Ascending aorta (tissue), 2 donors: ENCODE measurements at places on chromosomes 12 and 14.

DNA sequence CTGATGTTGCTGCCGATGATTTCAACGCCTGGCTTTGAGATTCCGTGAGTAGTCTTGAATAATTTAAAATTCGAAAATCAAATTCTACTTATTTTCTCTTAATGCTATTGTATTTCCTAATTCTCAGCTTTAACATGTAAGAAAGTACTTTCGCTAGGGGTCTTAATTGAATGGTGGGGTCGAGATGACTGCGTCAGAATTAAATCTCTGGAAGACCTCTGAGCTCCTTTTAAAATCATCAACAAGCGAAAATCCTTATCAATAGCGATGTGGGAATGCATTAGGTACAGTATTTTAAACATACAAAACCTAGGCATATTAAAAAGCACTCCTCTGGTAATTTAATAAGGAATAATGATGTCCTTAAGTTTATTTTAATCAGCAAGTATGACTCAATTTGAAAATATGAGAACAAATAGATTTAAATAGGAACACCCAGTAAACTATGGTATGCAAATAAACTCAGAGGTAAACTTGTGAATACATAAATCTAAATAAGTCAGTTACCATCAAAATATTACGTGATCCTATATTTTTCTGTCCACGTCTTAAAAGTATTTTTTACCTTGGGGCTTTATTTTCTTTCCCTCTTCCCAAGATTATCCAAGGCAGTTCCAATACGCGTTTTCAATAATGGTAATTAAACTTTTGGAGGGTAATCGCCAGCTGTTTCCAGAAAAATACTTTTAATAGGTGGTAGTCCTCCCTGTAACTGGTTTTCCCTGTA is 1.4 kb downstream of the FOXA1 start:
- peak overlapping the region; percentile 57 for H3K4me3 ChIP-seq
- no peaks in the 10 kb centered on the region for H3K36me3 ChIP-seq
- no peaks in the 10 kb centered on the region for H3K4me1 ChIP-seq
- peaks cover 56% of the 10 kb centered on the region for H3K27me3 ChIP-seq
- no peak overlapping the region for H3K27ac ChIP-seq

- peaks cover 5% of the 10 kb centered on the region for H3K36me3 ChIP-seq
- no peak overlapping the region for H3K4me3 ChIP-seq
- peak; percentile 15 for DNase-seq
- H3K4me1 ChIP-seq: peaks cover under 1% of the 10 kb centered on the region
- no peak overlapping the region for H3K27ac ChIP-seq
Observed at GRCh38 chr12:51077930-51078329, 5.5 kb downstream of the CSRNP2 start.

GRCh38 chr12:87074781-87075180 is 818.6 kb upstream of the MGAT4C start:
- no peak overlapping the region for H3K27ac ChIP-seq
- H3K4me3 ChIP-seq: no peak overlapping the region
- no peaks in the 10 kb centered on the region for H3K36me3 ChIP-seq
- H3K27me3 ChIP-seq: no peaks in the 10 kb centered on the region
- DNase-seq: no peak

- no peaks in the 10 kb centered on the region for H3K4me1 ChIP-seq
- peak overlapping the region; percentile 40 for H3K27ac ChIP-seq
- DNase-seq: no peak
- H3K4me3 ChIP-seq: no peak overlapping the region
- no peaks in the 10 kb centered on the region for H3K27me3 ChIP-seq
Observed at GRCh38 chr12:57171668-57172067, 24.2 kb upstream of the LRP1-AS start.

- no peak overlapping the region for H3K27ac ChIP-seq
- H3K4me1 ChIP-seq: no peaks in the 10 kb centered on the region
- H3K27me3 ChIP-seq: no peaks in the 10 kb centered on the region
- DNase-seq: no peak
- H3K4me3 ChIP-seq: no peak overlapping the region
Observed at GRCh38 chr12:101607894-101608293, 13.1 kb downstream of the MYBPC1 start.

DNA sequence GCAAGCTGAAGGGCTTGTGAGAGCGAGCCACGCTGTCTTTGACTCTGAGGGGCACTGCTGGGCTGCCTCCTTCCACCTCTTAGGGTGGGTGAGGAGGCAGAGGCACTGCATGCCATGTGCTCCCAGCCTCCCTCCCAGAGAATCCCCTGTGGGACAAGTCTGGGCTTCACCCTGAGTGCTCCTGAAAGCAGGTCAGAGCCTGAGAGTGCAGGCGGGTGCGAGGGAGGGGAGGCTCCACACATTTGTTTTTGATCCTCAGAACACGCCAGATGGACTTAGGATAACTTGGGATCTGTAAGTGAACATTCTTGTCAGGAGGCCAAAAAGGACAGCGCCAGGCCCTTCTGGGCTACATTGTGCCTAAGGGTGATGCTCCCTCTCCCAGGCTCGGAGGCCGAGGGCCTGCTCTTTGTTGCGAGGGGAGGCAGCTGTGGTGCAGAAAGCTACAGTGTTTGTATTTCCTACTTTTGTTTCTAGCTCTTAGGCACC is 155.4 kb downstream of the TMX1 start:
- no peaks in the 10 kb centered on the region for H3K27me3 ChIP-seq
- DNase-seq: no peak
- peaks cover 15% of the 10 kb centered on the region for H3K4me1 ChIP-seq
- no peak overlapping the region for H3K4me3 ChIP-seq
- peak overlapping the region; percentile 79 for H3K27ac ChIP-seq
- no peaks in the 10 kb centered on the region for H3K36me3 ChIP-seq

DNA sequence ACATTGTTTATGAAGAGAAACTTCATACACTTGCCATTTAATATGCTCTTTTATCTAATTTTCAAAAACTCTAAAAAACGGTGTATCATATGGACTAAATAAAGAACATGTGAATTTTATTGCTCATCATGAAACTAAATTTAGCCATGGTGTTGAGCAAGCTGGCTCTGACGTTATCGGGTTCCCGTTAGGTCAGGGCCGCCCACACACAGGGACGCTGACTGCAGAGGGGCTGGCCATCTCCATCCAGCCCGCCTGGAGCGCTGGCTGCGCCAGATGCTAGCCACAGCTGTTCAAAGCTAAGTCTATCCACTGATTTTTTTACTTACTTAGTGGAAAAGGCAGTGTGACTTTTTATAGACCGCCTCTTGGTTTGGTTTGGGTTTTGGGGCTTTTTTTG is 36.5 kb upstream of the DYNC1H1 start:
- peaks cover 9% of the 10 kb centered on the region for H3K4me1 ChIP-seq
- no peaks in the 10 kb centered on the region for H3K27me3 ChIP-seq
- DNase-seq: peak; percentile 95
- H3K27ac ChIP-seq: peak overlapping the region; percentile 71
- H3K4me3 ChIP-seq: no peak overlapping the region

GRCh38 chr14:74786796-74787315 is 23.7 kb downstream of the YLPM1 start:
- H3K27ac ChIP-seq: no peak overlapping the region
- DNase-seq: no peak
- H3K27me3 ChIP-seq: no peaks in the 10 kb centered on the region
- H3K36me3 ChIP-seq: peaks cover 36% of the 10 kb centered on the region
- H3K4me1 ChIP-seq: no peaks in the 10 kb centered on the region
- no peak overlapping the region for H3K4me3 ChIP-seq

DNA sequence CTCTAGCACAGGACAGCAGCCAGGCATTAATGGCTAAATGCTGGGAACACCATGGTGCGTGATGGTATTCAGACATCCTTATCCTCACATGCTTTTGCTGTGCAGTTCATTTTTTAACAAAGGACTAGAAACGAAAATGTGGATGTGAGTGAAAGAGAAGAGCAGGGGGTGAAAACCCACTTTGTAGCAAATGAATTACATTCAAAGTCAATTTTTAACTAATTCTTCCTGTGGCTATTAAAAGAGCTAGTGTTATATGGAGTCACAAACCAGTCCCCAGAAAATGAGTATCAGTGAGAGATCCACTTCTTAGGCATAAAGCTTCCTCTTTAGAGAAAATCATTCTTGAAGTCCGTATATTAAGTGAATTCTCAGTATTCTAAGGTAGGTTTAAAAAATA is 592.0 kb upstream of the LMO3 start:
- H3K4me1 ChIP-seq: no peaks in the 10 kb centered on the region
- DNase-seq: no peak
- H3K27me3 ChIP-seq: no peaks in the 10 kb centered on the region
- H3K27ac ChIP-seq: no peak overlapping the region
- H3K36me3 ChIP-seq: no peaks in the 10 kb centered on the region
- no peak overlapping the region for H3K4me3 ChIP-seq

GRCh38 chr12:29054858-29055663 is 94.0 kb upstream of the FAR2 start:
- no peaks in the 10 kb centered on the region for H3K36me3 ChIP-seq
- H3K4me3 ChIP-seq: no peak overlapping the region
- no peaks in the 10 kb centered on the region for H3K27me3 ChIP-seq
- DNase-seq: no peak
- no peak overlapping the region for H3K27ac ChIP-seq

GRCh38 chr14:60722357-60723115 is 1.6 kb downstream of the SIX4 start:
- H3K27me3 ChIP-seq: no peaks in the 10 kb centered on the region
- DNase-seq: no peak
- no peaks in the 10 kb centered on the region for H3K36me3 ChIP-seq
- peak overlapping the region; percentile 76 for H3K4me3 ChIP-seq
- H3K27ac ChIP-seq: peak overlapping the region; percentile 77

DNA sequence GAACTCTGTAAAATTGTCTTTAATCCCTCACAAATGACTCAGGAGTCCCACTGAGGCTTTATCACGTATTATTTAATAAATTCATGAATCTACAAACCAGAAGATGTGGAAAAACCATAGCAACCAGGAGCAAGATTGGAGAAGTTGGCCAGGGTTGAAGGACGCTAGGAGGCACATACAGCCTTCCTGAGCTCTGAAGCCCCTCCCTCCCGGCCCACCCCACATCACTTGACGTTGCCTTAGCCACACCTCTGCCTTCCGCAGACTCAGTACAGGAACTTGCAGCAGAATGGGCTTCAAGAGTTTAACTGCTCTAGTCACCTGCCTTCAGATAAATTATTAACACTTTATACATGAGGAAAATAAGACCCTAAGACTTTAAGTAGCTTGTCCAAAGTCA is 33.9 kb downstream of the SLC35F4 start:
- no peaks in the 10 kb centered on the region for H3K4me1 ChIP-seq
- no peaks in the 10 kb centered on the region for H3K27me3 ChIP-seq
- no peak for DNase-seq
- no peaks in the 10 kb centered on the region for H3K36me3 ChIP-seq
- no peak overlapping the region for H3K27ac ChIP-seq

- no peak overlapping the region for H3K27ac ChIP-seq
- no peak for DNase-seq
- no peaks in the 10 kb centered on the region for H3K27me3 ChIP-seq
- peaks cover 21% of the 10 kb centered on the region for H3K4me1 ChIP-seq
- H3K4me3 ChIP-seq: peak overlapping the region; percentile 91
- no peaks in the 10 kb centered on the region for H3K36me3 ChIP-seq
Observed at GRCh38 chr14:105529319-105529568, 2.9 kb downstream of the TMEM121 start.

DNA sequence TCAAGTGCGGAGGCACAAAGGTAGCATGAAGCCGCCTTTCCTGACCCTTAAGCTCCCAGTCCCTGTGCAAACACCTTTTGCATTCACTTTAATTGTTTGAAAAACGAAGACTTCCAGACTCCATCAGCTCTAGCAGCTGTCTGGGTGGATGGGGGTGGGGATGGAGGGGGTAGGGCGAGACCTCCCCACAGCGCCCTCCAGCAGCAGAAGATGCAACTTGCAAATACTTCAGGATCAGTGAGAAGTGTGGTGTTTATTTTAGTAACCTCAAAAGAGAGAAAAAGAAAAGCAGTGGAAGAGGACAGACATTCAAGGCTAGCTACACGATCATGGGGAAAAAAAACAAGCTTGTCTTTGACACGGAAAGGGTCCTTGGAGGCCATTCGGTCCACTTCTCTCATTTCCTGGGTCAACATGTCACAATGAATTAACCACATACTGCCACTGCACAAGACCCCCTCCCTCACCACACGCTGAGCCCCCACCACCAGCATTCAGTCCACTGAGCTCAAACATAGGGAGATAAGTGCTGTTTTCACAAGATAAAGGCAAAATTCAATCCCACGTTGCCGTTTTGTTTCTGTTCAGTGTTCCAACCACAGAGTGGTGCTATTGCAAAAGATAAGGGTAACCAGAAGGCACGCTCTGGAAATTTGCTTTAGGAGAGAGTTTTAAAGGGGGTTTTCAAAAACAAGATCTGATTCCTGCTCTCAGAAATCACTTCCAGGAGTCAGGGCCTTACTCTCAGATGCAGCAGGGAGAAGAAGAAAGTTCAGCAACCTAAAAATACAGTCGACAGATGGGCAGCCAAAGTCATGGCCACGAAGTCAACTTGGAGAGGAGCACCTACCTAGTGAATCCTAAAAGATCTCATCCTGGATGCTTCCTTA is 3.3 kb upstream of the NTF3 start:
- no peak for DNase-seq
- peaks cover 11% of the 10 kb centered on the region for H3K4me1 ChIP-seq
- peak overlapping the region; percentile 92 for H3K27ac ChIP-seq
- no peak overlapping the region for H3K4me3 ChIP-seq
- H3K27me3 ChIP-seq: no peaks in the 10 kb centered on the region

- no peaks in the 10 kb centered on the region for H3K36me3 ChIP-seq
- H3K27me3 ChIP-seq: no peaks in the 10 kb centered on the region
- no peak overlapping the region for H3K4me3 ChIP-seq
- no peak overlapping the region for H3K27ac ChIP-seq
Observed at GRCh38 chr14:21711360-21711961, 37.8 kb upstream of the OR4E1 start.

GRCh38 chr12:14873440-14874185 is 12.0 kb downstream of the MGP start:
- H3K27ac ChIP-seq: no peak overlapping the region
- H3K27me3 ChIP-seq: no peaks in the 10 kb centered on the region
- no peaks in the 10 kb centered on the region for H3K4me1 ChIP-seq
- no peak overlapping the region for H3K4me3 ChIP-seq
- DNase-seq: no peak
- peaks cover 5% of the 10 kb centered on the region for H3K36me3 ChIP-seq

- H3K4me1 ChIP-seq: no peaks in the 10 kb centered on the region
- peak within 1 kb of the TSS; percentile 55 for H3K4me3 ChIP-seq
- no peak for DNase-seq
- no peaks in the 10 kb centered on the region for H3K27me3 ChIP-seq
Observed at GRCh38 chr12:130715998-130716968, at the start of gene RIMBP2. RIMBP2 (minus strand) TSS chr12:130716299; CDS start chr12:130479013, 237,286 bp downstream.

GRCh38 chr12:39798429-39798828 is 178.8 kb upstream of the ABCD2 start:
- H3K27ac ChIP-seq: no peak overlapping the region
- no peaks in the 10 kb centered on the region for H3K27me3 ChIP-seq
- H3K4me3 ChIP-seq: no peak overlapping the region
- H3K36me3 ChIP-seq: no peaks in the 10 kb centered on the region
- no peaks in the 10 kb centered on the region for H3K4me1 ChIP-seq
- no peak for DNase-seq
